T follicular helper cell (primary cell): ENCODE measurements at places on chromosomes 6 and 20.

DNA sequence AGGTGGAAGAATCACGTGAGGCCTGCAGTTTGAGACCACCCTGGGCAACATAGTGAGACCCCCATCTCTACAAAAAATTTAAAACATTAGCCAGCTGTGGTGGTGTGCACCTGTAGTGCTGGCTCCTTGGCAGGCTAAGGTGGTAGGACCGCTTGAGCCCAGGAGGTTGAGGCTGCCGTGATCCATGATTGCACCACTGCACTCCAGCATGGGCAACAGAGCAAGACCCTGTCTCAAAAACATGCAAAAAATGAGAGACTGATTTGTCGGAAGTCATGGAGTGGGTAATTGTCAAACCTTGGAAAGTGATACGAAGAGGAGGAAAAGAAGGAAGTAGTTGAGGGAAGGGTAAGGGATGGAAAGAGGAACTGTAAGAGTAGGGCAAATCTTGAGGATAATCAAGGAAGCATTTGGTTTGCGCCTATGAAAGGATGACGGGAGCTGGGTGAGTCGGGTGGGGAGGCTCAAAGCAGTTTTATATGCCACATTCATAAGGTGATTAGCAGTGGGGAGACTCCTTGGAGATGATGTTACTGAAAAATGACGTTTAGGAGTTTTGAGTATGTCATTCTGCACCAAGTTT is 14.5 kb downstream of the L3MBTL3 start:
- DNase-seq: no peak

DNA sequence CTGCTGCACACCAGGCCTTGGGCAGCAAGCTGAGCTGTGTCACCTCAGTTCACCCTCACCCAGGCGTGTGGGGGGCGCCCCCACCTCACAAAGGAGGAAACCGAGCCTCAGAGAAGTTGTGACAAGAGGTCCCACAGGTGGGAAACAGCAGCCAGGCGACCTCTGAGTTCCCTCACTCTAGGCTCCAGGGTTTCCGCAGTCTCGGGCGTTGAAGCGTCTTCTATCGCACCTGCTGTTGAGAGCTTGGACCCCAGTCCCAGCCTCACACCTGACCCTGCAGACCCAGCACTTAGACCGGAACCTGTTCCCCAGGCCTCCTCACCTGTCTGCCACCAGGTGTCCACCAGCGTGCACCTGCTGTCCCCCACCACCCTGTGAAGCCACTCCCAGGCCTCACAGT is 22.3 kb upstream of the APMAP start:
- DNase-seq: no peak

- DNase-seq: peak; percentile 21
Observed at GRCh38 chr6:106103728-106104109, 17.6 kb downstream of the PRDM1 start.

DNA sequence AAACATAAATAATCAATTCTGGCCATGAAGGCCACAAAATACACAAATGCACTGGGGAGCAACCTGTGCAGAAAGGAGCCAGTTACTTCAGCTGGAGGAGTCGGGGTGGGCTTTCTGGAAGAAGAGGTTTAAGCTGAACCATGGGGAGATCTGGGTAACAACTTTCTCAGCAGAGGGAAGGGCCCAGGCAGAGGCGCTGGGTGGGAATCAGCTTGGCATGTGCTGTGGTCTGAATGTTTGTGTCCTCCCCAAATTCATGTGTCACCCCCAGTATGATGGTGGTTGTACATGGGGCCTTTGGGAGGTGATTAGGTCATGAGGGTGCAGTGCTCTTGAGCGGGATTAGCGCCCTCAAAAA is 107.9 kb downstream of the SYCP2 start:
- no peak for DNase-seq

- no peak for DNase-seq
Observed at GRCh38 chr6:112827793-112828192, 480.7 kb downstream of the RFPL4B start.

- no peak for DNase-seq
Observed at GRCh38 chr6:158092806-158093205, 75.3 kb downstream of the SERAC1 start.

DNA sequence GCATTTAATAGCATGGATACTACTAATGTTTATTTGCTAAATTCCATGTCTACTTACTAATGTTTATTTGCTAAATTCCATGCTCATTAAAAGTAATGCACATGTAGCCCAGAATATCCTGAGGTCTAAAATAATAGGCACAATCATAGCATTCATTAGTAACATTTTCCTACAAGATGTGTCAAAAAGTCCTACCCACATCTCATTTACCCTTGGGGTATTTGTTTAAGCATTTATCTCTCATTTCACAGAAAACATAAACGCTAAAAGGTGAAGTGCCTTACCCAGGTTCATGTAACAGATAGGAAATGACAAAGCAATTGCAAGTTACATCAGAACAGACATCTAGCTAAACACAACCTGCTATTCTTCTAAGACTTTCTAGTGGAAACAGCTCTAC is 457.1 kb downstream of the HACE1 start:
- no peak for DNase-seq

DNA sequence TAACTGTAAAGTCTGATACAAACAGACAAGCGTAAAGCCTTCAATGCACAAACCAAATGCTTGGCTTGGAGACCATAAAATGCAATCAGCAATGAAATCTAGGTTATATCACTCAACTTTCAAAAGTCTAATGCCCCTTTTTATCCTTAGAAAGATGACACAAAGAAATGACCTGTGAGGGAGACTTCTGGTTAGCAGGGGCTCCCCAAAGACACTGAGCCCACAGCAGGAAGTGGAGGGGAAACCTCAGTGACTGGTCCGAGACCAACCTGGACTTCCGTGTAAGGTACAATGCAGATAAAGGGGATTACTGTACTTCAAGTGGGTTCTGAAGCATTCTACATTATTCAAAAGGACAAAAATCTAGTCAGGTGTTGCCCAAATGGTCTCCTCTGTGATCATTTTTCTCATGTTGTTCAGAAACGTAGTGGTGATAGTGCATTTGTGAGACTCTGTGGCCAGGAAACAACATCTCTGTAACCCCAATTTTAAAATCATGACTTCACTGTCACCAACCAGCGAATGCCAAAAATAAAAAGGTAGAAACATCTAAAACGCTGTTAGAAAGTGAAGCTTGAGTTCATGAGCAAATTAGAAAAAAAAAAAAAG is 88.2 kb downstream of the HIVEP2 start:
- no peak for DNase-seq

DNA sequence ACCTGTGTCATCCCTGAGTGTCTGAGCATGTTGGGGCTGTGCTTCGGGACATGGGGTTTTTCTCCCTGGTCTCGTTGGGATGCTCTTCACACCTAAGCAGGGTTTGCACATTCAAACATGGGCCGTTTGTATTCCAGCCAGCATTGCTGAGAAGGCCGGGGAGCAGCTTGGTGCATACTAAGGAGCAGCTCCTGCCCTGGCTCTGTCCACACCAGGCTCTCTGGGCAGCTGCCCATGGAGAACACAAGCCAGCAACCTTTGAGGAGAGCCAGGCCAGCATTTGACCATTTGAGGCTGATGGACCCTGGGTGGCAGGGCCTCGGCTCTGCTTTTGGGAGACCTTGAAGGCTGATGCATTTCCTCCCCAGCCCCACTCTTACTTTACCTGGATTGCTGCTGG is 92.1 kb downstream of the PHACTR3 start:
- no peak for DNase-seq

DNA sequence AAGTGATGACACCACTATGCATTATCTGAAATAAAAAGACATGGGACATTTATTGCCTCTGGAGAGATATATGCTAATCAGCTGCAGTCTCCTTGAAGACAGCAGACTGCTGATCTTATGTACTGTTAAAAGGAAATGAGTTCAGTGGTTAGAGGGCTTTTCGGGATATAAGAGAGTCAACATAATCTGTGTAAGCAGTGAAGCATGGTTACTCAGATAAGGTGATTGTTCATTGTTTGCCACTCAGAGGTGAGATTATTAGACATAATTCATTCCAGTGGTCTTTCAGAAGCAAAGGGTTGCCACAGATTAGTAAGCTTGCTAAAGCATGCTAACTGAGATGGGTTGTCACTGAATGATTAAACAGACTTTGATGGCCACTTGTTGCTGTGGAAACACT is 1450.7 kb upstream of the ADGRB3 start:
- no peak for DNase-seq

DNA sequence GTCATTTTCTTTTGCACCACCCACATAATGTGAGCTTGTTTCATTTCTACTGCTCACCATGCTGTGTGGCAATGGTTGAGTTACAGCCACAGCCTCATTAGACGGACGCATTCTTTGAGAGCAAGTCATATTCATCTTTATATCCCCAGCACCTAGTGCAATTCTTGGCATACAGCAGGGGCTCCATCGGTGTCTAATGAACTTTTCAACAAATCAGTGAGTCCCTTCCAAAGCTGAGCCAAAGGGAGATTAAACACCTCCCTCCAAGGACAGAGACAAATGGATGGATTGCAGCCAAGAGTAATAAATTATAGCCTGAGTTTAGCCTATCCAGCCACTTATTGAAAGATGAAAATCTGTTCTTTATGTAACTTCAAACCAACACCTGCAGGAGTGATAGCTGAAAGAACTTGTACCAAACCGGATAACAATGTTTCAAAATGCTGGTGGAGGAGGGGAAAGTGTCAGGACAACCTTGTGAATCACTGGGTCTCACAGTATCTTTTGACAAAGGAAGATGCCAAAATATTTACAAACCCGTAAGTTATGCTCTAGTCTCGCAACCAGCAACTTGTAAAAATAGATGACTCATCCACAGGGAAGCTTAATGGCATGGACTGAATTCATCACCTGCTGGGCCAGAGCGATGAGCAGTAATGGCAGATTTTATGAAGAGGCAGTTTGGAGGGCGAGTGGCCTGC is 139.0 kb downstream of the PXDC1 start:
- no peak for DNase-seq

GRCh38 chr6:75024828-75025227 is 181.0 kb downstream of the COL12A1 start:
- no peak for DNase-seq

- DNase-seq: no peak
Observed at GRCh38 chr6:13275435-13275989, 52.8 kb downstream of the TBC1D7 start.

DNA sequence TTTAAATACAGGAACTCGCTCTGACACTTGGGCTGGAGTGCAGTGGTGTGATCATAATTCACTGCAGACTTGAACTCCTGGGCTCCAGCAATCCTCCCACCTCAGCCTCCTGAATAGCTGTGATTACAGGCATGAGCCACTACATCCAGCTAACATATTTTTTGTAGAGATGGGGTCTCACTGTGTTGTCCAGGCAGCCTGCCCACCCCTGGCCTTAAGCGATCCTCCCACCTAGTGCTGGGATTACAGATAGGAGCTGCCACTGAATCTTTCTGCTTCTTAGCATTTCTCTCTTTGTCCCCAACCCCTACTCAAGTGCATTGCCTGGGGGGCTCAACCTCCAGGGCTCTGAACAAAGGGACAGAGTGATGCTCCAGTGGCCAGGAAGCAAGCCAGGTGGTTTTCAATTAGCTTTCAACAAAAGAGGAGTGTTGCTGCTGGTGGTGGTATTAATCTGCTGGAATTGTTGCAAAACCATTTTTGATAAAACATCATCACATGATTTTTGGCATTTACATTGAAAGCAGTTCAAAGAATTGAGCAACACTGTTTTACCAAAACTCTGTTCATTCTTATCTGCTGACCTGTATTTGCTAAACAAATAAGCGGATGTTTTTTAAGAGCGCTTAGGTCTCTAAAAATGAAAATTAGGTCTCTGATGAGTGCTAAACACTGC is 40.4 kb upstream of the BPIFA2 start:
- DNase-seq: no peak

- DNase-seq: no peak
Observed at GRCh38 chr6:11815231-11815630, 36.6 kb upstream of the ADTRP start.

DNA sequence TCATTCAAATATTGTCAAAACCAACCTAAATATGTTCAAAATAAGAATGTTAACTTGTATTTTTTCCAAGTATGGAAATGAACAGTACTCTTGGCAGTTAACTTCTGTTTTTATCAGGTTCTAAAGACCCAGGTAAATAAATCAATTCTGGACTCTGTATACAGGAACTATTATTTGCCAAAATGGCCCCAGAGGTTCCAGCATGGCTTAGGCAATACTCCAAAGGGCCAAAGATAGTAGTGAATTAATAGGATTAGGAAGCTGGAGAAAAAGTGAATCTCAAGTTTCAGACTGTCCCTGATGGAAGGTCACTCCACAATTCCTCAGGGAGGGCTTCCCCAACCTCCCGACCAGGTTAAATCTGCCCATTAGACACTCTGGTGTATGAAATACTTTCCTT is 6.7 kb downstream of the BACH2 start:
- DNase-seq: no peak

- DNase-seq: no peak
Observed at GRCh38 chr6:130453230-130453629, 87.4 kb downstream of the TMEM200A start.

DNA sequence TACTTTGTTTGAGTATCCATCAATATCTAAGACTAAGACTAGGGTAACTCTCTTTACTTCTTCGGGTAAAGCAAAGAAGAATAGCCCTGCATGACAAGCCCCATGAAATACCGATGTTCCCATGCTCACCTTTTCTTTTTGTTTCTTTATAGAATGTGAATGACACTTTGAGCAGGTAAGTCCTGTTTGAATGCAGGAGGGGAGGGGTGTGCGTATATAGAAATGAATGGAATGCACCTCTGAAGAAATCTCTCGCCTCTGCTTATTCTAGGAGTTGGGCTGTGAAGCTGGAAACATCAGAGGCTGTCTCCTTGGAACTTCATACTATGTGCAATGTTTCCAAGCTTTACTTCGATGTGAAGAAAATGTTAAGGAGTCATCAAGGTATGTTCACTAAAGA is 10.3 kb downstream of the TRIM38 start:
- DNase-seq: no peak

DNA sequence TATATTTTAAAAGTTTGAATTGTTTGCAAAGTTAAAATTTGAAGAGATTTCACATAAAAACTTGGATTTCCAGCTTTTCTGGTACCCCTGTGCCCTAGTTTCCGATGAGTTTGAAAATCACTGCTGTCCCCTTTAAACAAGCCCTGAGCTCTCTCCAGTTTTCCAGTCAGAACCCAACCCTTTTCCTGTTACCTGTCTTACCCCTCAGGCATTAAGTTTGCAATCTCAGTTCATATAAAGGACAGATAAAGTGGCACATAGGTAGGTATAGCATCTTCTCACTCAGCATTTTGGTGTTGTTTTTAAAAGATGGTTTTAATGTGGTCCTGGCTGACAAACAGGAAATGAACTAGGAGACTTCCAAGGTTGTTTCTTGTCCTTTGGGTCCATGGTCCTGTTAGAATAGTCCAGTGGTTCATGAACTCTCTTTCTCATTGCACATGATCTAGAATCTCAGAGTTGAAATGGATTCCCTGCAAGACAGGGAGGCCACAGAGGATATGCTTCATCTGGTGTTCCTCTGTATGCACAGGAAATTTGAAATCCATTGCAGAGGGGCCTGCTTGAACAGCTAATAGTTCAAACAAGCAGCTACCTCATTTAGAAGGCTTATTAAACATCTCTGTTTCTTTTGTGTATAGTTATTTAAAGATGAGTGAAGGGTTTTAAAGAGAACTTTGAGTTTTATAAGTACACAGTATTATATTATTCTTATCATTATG is 82.7 kb downstream of the JAG1 start:
- DNase-seq: no peak
